ENCODE measurements at places on chromosomes 13 and 19.

DNA sequence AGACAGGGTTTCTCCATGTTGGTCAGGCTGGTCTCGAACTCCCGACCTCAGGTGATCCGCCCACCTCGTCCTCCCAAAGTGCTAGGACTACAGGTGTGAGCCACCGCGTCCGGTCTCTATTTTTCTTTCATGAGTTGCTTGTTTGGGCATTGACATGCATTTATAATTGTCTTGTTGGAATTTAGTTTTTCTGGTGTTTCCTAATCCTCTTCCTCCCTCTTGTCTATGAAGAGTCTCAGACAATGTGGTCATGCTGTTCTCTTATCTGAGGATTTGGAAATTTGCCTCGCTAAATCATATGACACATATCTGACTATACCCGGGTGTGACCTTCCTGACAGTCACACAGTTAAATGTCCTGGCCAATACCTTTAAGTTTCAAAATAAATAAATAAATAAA is 7.4 kb upstream of the CEACAM18 start:
- DNase-seq: peak; percentile 36

- no peak for DNase-seq
These were observed 92.6 kb downstream of the OLFM4 start for GRCh38 chr13:53121131-53121773.

GRCh38 chr19:661427-662196 is 1.4 kb downstream of the RNF126 start:
- peak; percentile 44 for DNase-seq

DNA sequence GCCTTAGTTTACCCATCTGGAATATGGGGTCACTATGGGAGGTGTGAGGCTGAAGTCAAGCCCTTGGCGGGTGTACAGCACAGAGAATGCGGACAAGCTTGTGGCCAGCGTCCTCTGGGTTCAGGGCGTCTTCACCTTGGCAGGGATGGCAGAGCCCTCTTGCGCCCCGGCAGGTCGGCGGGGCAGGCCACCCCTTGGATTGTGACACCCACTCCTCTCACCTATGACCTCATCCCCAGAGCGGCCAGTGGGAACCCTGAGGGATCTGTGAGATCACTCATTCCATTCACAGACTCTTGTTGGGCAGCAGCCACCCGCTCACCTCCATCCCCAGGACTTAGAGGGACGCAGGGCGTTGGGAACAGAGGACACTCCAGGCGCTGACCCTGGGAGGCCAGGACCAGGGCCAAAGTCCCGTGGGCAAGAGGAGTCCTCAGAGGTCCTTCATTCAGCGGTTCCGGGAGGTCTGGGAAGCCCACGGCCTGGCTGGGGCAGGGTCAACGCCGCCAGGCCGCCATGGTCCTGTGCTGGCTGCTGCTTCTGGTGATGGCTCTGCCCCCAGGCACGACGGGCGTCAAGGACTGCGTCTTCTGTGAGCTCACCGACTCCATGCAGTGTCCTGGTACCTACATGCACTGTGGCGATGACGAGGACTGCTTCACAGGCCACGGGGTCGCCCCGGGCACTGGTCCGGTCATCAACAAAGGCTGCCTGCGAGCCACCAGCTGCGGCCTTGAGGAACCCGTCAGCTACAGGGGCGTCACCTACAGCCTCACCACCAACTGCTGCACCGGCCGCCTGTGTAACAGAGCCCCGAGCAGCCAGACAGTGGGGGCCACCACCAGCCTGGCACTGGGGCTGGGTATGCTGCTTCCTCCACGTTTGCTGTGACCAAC is at the start of gene SPACA4:
TSS of gene SPACA4 (plus strand) at position 280 of the 896 bp plus-strand sequence. CDS start at position 517, 237 bp downstream.
- DNase-seq: no peak

GRCh38 chr13:28867564-28867963 is 47.4 kb downstream of the MTUS2 start:
- DNase-seq: no peak

GRCh38 chr13:87669379-87669978 is 1.7 kb upstream of the SLITRK5 start:
- DNase-seq: peak; percentile 52

- no peak for DNase-seq
These were observed 838.8 kb downstream of the PCDH9 start for GRCh38 chr13:66391322-66391721.

DNA sequence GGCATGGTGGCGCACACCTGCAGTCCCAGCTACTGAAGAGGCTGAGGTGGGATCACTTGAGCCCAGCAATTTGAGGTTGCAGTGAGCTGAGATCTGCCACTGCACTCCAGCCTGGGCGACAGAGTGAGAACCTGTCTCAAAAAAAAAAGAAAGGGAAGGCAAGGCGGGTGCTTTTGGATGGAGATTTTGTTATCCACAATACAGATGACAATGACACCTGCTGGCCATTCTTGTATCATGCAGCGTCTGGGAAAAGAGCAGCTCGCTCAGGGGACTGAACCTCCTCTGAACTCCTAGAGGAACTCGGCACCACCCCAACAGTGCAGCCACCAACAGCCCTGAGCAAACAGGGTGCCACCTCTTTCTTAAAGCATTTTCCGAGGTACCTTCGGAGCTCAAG is 22.8 kb downstream of the HAUS8 start:
- peak; percentile 6 for DNase-seq

GRCh38 chr13:63540061-63540460 is 2124.4 kb upstream of the PCDH20 start:
- no peak for DNase-seq

GRCh38 chr13:22451327-22451741 is 729.4 kb upstream of the SGCG start:
- no peak for DNase-seq

DNA sequence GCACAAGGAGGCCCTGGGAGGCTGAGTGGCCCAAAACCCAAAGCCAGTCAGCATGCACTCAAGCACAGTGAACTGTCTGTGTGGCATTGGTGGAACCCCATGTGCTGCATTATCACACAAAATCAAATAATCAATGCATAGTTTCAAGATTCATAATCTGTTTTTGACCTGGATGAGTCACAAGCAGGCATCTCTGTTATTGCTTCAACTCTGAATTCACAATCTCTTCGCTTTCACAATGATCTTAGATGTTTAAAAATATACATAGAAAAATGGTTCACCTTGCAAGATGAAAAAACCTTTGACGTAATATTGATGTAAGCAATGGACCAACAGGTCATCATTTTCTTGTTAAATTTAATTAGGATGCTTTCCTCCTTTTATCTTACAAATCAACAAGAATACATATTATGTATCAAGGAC is 455.4 kb downstream of the IRS2 start:
- no peak for DNase-seq

DNA sequence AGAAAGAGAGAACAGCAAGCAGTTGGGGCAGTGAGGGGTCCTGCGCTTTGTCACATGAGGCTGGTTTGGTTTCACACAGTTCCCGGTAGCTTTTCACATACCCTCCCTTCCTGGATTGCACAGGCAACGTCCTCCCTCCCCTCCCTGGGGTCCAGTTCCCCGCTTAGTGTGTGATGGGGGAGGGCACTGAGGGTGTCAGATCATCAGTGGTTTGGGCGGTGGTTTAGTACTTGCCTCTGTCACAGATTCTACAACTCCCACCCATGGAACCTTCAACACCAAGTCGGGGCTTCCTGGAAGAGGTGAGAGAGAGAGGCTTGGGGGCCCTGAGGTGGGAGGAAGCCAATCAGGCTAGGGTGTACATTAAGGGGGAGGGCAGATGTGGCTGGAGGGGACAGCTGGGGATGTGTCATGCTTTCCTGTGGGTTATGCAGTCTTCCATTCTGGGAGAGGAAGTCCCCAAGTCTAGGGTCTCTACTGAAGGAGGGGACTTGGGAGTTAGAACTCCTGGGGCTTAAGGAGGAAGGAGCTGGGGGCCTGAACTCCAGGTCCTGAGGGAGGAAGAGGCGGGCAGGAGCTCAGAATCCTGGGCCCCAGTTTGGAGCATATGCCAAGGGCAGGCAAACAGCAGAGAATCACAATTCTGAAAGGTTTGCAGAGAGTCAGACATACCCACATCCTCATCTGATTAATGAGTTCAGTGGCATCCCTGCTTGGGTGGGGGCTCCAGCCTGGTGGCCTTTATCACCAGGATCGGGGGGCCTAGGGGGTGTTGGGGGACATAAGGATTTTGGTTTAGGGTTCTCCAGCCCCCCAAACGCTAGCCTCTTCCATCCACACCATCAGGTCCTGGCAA is at the start of gene NKG7:
TSS of gene NKG7 (minus strand) at position 6 of the 856 bp plus-strand sequence. CDS start 119 bp downstream, outside the sequence.
- DNase-seq: peak; percentile 58

DNA sequence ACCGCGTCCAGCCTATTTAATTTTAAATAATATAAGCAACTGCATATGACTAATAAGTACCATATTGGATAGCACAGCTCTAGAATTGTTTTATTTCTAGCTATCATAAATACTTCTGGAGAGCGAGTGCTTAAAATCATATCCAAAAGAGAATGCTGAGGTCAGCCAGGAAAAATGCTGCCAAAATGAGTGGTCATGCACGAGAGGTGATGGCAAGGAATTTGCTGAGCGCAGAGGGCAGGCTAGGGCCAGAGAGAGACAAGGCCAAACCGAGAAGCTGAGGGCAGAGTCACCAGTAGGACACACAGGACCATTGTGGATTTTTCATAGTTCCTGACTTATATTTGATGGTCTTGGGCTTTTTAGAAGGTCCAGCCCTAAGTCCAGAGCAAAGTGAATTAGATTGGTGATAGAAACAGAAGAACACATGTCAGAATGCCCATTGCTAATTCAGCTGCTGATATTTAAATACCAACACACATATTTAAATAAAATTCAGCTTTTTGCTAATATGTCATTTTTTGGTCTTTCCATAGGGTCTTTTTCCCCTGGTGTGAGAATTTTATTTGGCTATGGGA is 33.6 kb upstream of the UBL3 start:
- no peak for DNase-seq

DNA sequence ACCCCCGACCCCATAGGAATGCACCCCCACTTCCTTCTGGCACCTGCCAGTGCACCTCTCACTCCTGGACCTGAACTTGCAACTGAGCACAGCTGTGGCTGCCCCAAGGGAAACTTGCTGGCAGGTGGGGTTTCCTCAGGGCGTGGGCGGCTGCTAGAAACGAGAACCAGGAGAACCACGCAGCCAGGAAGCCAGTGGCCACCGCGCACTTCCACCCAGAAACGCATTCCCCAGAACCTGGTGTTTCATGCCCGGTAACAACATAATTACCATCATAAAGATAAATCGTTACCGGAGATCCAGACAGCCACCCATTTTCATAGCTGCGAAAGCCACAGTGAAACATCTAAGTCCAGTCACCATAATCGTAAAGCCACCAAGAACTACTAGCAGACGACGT is 75.2 kb upstream of the C13orf46 start:
- no peak for DNase-seq

- no peak for DNase-seq
These were observed 62.1 kb upstream of the FREM2 start for GRCh38 chr13:38624822-38625221.

- no peak for DNase-seq
These were observed 22.6 kb downstream of the CHST8 start for GRCh38 chr19:33644284-33644836.

GRCh38 chr19:5992756-5993155 is 14.8 kb upstream of the RANBP3 start:
- DNase-seq: no peak

- DNase-seq: no peak
These were observed 4.4 kb downstream of the FFAR1 start for GRCh38 chr19:35352177-35352447.

DNA sequence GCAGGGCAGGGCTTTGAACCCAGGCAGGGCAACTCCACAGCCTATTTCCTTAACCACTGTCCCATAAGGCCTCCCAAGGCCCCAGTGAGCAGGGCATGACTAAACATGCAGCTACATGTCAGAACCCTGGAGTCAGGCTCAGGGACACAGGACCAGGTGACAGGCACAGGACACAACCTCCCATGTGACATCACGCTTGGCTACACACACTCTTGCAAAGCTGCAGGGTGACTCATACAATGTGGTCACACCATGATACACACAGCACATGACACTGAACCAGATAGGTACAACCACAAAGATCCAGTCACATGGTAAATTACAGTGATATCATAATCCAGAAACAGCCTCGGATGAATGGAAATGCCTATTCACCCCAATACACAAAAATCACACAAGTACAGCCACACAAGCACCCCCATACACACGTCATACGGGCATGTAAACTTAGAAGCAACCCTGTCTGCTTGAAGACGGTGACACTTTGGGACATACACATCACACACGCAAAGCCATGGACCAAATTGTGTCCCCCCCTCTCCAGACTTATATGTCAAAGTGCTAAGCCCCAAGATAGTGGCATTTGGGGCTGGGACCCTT is 14.5 kb downstream of the KLK4 start:
- no peak for DNase-seq

- no peak for DNase-seq
These were observed 103.8 kb downstream of the LRCH1 start for GRCh38 chr13:46656786-46657185.

GRCh38 chr19:58196901-58197616 is 14.2 kb downstream of the ZNF274 start:
- no peak for DNase-seq

DNA sequence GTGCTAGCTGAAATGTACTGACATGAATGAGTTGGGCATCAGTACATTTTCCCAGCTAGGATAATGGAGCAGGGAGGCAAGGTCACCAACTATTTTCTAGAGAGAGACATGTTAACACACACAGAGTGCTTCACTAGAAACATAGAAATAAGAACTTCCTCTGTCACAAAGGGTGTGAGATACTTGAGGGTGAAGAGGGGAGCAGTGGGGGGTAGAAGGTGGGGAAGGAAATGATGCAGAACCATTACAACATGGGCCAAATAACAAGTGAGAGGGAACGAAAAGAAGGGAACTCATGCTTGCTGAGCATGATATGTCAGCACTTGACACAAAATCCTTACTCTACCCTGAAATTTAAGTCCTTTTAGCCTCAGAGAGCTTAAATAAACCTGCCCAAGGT is 87.8 kb upstream of the RFC3 start:
- DNase-seq: peak; percentile 93

DNA sequence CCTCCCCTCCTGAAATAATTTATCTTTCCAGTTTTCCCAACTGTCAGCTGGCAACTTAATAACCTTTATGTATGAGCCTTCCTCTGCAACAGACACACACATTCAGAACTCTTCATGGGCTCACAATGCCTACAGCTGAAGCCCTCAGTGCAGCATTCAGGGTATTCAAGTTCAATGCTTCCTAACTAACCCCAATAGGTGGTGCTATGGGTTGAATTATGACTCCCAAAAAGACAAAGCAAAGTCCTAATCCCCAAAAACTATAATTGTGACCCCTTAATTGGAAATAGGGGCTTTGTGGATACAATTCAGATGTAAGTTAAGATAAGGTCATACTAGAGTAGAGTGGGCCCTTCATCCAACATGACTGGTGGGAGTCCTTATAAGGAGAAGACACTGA is 202.2 kb downstream of the SUCLA2 start:
- DNase-seq: peak; percentile 39

GRCh38 chr13:46165485-46166223 is 16.3 kb downstream of the LCP1 start:
- no peak for DNase-seq

GRCh38 chr19:13875824-13876223 is 1.1 kb upstream of the NANOS3 start:
- DNase-seq: no peak

Data from AML-193 (cell line).